CD8-positive, alpha-beta memory T cell (primary cell): ENCODE measurements at places on chromosomes 5 and 9.

- H3K4me1 ChIP-seq, result no peaks in the 10 kb centered on the region
- no peak overlapping the region for H3K27ac ChIP-seq
- H3K4me3 ChIP-seq, result no peak overlapping the region
- DNase-seq, result no peak
Measured at GRCh38 chr5:134028496-134028895, 23.7 kb upstream of the VDAC1 start.

GRCh38 chr9:18433620-18434019 lies 40.3 kb upstream of the ADAMTSL1 start:
- no peak for DNase-seq
- no peak overlapping the region for H3K4me3 ChIP-seq
- H3K36me3 ChIP-seq, result no peaks in the 10 kb centered on the region
- H3K27me3 ChIP-seq, result no peaks in the 10 kb centered on the region
- no peak overlapping the region for H3K27ac ChIP-seq

- no peaks in the 10 kb centered on the region for H3K27me3 ChIP-seq
- no peak overlapping the region for H3K4me3 ChIP-seq
- DNase-seq, result no peak
- H3K36me3 ChIP-seq, result no peaks in the 10 kb centered on the region
- no peaks in the 10 kb centered on the region for H3K4me1 ChIP-seq
- H3K27ac ChIP-seq, result no peak overlapping the region
Measured at GRCh38 chr9:36928670-36929349, 105.3 kb downstream of the PAX5 start.

DNA sequence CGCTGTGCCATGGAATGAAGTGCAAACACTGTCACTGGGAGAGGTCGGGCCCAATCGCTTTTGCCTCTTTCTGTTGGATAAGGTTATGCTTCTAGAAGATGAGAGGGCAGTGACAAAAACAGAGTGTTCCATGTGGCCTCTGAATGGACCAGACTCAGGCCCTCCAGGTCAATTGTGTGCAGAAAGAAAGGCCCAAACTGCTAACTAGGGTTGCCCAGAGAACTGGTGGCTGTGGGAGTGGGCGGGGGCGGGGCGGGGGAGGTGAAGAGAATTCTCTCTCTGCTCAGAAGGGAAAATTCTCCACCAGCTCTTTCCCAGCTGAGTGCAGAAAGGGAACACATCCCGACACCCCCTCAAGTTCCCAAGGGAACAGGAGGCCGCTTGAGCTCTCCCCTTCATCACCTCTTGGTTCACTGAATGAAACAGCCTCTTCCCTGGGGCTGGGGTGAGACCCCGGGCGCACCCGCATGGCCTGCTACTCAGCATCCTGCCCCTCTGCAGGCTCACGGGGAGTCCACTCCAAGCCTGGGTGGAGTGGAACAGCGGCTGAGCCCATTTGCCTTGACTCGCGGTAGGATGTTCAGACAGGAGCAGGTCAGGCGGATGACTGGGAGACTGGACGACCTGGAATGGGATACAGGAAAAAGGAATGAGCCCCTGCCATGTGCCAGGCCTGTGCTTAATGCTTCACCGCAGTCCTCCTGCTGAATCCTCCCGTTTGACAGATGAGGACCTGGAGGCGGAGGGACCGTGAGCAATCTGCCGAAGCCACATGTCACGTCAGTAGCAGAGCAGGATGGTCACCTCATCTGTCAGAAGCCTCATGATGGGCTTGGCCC lies 93.8 kb upstream of the FANCC start:
- H3K27me3 ChIP-seq, result no peaks in the 10 kb centered on the region
- H3K4me1 ChIP-seq, result no peaks in the 10 kb centered on the region
- no peaks in the 10 kb centered on the region for H3K36me3 ChIP-seq

GRCh38 chr5:56478062-56478461 lies 244.9 kb upstream of the ANKRD55 start:
- H3K36me3 ChIP-seq, result no peaks in the 10 kb centered on the region
- H3K27ac ChIP-seq, result no peak overlapping the region
- no peak for DNase-seq
- H3K4me1 ChIP-seq, result peaks cover 36% of the 10 kb centered on the region

DNA sequence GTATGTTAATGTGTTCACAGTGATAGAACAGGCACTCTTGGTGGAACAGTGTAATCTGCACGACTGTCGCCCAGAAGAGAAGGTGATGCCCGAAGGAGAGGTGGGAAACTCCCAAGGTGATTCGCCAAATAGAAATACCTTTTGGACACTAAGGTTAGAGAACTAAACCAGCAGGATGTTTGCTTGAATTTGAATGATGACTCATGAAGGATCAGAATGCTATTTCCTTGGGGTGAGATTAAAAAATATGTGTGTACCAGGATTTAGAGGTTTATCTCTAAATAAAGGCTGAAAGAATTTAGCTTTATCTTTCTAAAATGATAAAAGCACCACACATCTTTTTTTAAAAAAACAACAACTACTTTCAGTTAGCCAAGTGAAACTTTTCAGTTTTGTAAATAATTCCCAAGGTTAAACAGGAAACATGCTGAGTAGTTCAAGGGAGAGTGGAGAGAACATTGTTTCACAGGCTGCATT lies 297.4 kb upstream of the TAS2R1 start:
- no peaks in the 10 kb centered on the region for H3K4me1 ChIP-seq
- H3K4me3 ChIP-seq, result no peak overlapping the region
- DNase-seq, result no peak
- no peak overlapping the region for H3K27ac ChIP-seq
- H3K27me3 ChIP-seq, result no peaks in the 10 kb centered on the region

GRCh38 chr9:112006361-112007020 lies 109.9 kb downstream of the UGCG start:
- H3K36me3 ChIP-seq, result no peaks in the 10 kb centered on the region
- H3K27me3 ChIP-seq, result no peaks in the 10 kb centered on the region
- H3K27ac ChIP-seq, result no peak overlapping the region
- H3K4me3 ChIP-seq, result no peak overlapping the region
- peaks cover 15% of the 10 kb centered on the region for H3K4me1 ChIP-seq

- H3K36me3 ChIP-seq, result no peaks in the 10 kb centered on the region
- no peaks in the 10 kb centered on the region for H3K4me1 ChIP-seq
- no peak within 1 kb of the TSS for H3K27ac ChIP-seq
- no peaks in the 10 kb centered on the region for H3K27me3 ChIP-seq
Measured at GRCh38 chr5:132873119-132873929, at the start of gene LEAP2. Gene LEAP2, plus strand, starts transcription at chr5:132873668. Its CDS starts 27 bp downstream, at chr5:132873695.

DNA sequence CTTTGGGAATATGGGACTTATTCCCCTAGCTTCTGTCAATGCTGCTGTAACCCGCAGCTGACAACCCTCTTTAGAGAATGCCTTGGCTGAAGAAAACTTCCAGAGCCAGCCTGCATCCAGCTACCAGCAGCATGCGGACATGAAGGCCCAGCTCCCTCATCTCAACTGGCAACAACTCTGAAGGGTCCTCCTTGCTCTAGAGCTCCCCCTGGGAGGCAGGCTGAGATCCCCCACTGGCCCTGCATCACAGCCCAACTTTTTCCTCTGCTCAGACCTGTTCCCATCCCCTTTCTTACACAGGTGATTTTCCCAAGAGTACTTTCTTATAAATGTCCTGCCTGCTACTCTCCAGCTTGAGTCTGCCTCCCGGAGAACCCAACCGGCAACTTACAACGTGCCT lies 18.7 kb upstream of the WNT8A start:
- no peaks in the 10 kb centered on the region for H3K4me1 ChIP-seq
- H3K36me3 ChIP-seq, result no peaks in the 10 kb centered on the region
- H3K27ac ChIP-seq, result no peak overlapping the region
- no peaks in the 10 kb centered on the region for H3K27me3 ChIP-seq
- no peak for DNase-seq
- H3K4me3 ChIP-seq, result no peak overlapping the region

- no peaks in the 10 kb centered on the region for H3K36me3 ChIP-seq
- no peaks in the 10 kb centered on the region for H3K4me1 ChIP-seq
- DNase-seq, result no peak
- peaks cover 32% of the 10 kb centered on the region for H3K27me3 ChIP-seq
Measured at GRCh38 chr5:176863041-176863764, 35.9 kb downstream of the HK3 start.

DNA sequence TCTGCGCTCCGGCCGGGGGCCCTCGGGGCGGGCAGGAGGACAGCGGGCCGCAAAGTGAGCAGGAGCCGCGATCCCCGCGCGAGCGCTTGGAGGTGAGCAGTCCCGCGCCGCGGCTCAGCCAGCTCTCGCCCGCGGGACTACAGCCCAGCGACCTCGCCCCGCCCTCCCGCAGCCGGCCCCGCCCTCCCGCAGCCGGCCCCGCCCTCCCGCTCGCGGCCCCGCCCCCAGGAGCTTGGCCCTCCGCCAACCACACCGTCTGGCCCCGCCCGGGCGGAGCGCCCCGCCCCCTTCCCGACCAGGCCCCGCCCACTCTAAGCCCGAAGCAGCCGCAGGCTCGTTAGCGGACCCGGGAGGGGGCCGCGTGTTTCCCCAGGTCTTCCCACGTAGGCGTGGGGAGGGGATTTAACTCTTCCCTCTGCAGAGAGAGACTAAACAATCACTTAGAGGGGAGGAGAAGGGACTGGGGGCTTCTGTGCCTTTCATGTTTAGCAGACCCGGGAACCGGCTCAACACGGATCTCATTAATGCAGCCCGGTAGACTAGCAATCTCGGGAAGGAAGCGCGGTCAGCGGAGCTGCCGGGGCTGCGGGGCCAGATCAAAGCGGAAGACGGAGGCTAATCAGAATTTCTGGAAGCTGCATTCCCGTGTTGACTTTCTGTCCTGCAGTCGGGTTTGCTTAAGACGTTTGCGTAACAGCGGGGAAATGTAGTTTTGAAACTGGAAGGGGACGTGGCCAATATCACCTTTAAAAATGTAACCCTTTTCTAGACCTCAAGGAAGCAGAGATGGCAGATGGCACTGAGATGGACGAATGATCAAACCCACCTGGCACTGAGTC lies at the start of gene MYO10:
MYO10 (minus strand) TSS at position 139 of the 839 bp plus-strand sequence. CDS start 480 bp downstream, outside the sequence.
- peaks cover 8% of the 10 kb centered on the region for H3K27me3 ChIP-seq
- H3K36me3 ChIP-seq, result no peaks in the 10 kb centered on the region
- H3K4me1 ChIP-seq, result no peaks in the 10 kb centered on the region
- H3K27ac ChIP-seq, result no peak within 1 kb of the TSS
